ENCODE measurements at places on chromosomes 7 and 10. TPM values are rescaled to one million over a fixed set of nuclear protein-coding genes. Genes with fewer than 3 reads are reported as not detected.

C10orf105 gene
- total RNA-seq: 0.42 TPM

ELOVL3 gene
- total RNA-seq: not detected

RBP3 gene
- total RNA-seq: not detected

PAPSS2 gene
- 42.9 TPM for total RNA-seq

WNT2 gene
- total RNA-seq: 4.7 TPM

NME8 gene
- 1.2 TPM for total RNA-seq

CTAGE6 gene
- 0.36 TPM for total RNA-seq

GIMAP5 gene
- total RNA-seq: 18.8 TPM

TYSND1 gene
- total RNA-seq: 10.9 TPM

LIPK gene
- not detected for total RNA-seq

CEP55 gene
- 1.4 TPM for total RNA-seq

TMEM270 gene
- not detected for total RNA-seq

CDK1 gene
- total RNA-seq: 2.1 TPM

LIPJ gene
- total RNA-seq: 0.87 TPM

GPRIN2 gene
- total RNA-seq: 0.36 TPM

SMNDC1 gene
- total RNA-seq: 31.9 TPM

LRRC4 gene
- 5.1 TPM for total RNA-seq

Data from aorta (tissue), 5 donors.